Right lobe of liver (tissue), 6 donors: ENCODE measurements at places on chromosomes 13 and 19. TPM values are rescaled to one million over a fixed set of nuclear protein-coding genes. Genes with fewer than 3 reads are reported as not detected.

SPRYD7 gene
- 6.1 TPM for total RNA-seq

KPTN gene
- total RNA-seq, result 3.4 TPM

KL gene
- total RNA-seq, result 0.47 TPM

GRCh38 chr13:113554333-113554700, 30.2 kb upstream of the TFDP1 start:
- no peak for DNase-seq

- no peak for DNase-seq
Measured at GRCh38 chr13:51833980-51834379, 11.0 kb downstream of the TMEM272 start.

- no peak for DNase-seq
Measured at GRCh38 chr13:39960191-39960590, 304.7 kb downstream of the COG6 start.
